ENCODE measurements at places on chromosomes 2 and 18. TPM values are rescaled to one million over a fixed set of nuclear protein-coding genes. Genes with fewer than 3 reads are reported as not detected.

UGT1A5 gene
- not detected for total RNA-seq

FAM237A gene
- total RNA-seq = not detected

TMEM214 gene
- total RNA-seq = 47.0 TPM

ERFE gene
- total RNA-seq = 7.4 TPM

ESCO1 gene
- total RNA-seq = 11.6 TPM

HOXD12 gene
- total RNA-seq = not detected
